ENCODE measurements at places on chromosomes 2 and 18.

DNA sequence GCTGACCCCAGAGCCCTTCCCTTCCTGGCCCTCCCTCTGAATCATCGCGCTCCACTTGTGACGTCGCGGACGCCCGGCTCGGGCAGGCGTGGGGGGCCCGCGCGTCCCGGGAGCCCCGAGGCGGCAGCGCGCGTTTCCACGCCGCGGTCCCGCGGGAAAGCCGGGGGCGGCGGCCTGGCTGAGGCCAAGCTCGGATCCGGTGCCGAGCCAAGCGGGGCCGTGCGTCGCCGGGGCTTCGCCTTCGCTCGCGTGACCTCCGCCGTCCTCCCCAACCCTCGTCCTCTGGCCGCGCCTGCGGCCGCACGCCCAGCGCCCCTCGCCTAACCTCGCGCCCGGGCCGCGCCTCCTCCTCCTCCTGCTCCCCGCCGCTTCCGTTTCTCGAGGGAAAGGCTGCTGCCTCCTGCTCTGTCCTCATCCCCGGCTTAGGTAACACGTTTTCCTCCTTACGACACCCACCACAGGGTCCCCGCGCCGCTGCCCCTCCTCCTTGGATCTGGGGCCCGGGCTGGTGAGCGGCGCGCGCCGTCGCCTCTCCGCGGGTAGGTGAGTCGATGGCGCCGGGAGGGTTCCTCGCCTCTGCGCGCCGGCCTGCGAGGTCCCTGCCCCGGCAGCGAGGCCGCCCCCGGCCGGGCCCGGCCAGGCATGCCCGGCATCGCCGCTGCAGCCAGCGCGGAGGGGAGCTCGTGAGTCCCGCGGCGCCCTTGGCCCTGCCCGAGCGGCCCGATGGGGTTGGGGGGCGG, at the start of gene INPP1:
INPP1 (plus strand) TSS at position 54 of the 740 bp plus-strand sequence. CDS start 16,514 bp downstream, outside the sequence.
- DNase-seq = no peak

DNA sequence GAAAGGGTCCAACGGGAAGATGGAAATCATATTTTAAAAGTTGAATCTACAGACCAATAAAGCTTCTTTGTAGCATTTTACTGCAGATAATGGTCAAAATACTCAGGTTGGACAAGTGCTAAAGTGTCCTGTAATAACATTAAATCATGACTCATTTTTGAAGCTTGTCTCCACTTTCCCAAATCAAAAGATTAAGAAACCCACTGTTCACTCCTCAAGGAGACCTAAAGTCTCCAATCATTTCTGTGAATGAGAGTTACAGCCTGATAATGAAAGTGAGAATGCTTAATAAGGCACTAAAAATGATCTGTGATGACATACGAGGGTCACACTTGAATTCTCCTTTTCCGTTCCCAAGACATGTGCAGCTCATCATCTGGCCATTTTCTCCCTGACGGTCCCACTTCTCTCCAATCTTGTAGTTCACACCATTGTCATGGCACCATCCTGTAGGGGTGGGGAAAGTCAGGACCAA, 53.4 kb downstream of the ATIC start:
- DNase-seq = no peak

- DNase-seq = no peak
Measured at GRCh38 chr2:143692162-143692561, 562.9 kb downstream of the ARHGAP15 start.

DNA sequence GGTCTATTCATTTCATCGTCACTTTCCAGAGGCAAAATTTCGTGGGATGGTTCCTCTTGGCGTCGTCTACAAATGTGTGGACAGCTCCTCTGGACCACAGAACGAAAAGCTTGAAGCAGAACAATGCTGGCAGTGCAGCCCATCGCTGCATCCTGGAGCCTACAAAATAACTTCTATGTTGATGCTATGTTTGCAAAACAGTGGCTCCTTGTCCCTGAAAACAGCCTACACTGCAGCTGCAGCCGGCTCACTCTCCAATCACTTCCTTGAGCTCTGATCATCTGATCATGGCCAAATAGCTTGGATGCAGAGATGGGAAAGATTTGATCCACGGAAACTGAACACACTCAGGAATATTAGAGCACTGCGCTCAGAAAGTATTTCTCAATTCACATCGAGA, 60.0 kb downstream of the DOCK10 start:
- DNase-seq = no peak

GRCh38 chr2:134385195-134385594, 131.3 kb downstream of the MGAT5 start:
- DNase-seq = no peak

GRCh38 chr2:101474731-101475384, at the start of gene RFX8:
TSS of gene RFX8 (minus strand) at chr2:101475112. CDS start at chr2:101466848, 8,264 bp downstream.
- DNase-seq = no peak

All from NCI-H1048 (cell line).